ENCODE measurements at places on chromosomes 2 and 18. TPM values are rescaled to one million over a fixed set of nuclear protein-coding genes. Genes with fewer than 3 reads are reported as not detected.

DNA sequence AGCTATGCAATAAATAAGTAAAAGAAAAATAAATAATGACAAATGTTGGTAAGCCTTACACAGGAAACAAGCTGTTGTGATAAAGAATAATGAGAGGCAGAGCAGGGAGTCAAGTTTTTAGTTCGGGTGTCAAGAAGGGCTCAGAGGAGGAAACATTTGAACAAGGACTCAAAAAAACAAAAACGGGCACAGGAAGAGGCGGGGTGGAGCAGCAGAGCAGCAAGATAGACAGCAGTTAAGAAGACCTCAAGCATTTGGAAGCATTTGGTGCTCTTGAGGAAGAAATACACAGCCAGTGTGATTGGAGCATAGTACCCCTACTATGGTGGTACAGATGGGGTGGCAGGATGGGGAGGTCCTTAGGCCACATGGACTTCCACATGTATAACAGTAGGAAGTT, 2.8 kb downstream of the TMEM169 start:
- H3K4me3 ChIP-seq, result no peak overlapping the region
- no peak for DNase-seq
- peaks cover 17% of the 10 kb centered on the region for H3K4me1 ChIP-seq
- H3K36me3 ChIP-seq, result no peaks in the 10 kb centered on the region
- no peak overlapping the region for H3K27ac ChIP-seq
- 0 out of 2 replicates have a peak, but pooled peaks cover 12% of the 10 kb centered on the region for H3K27me3 ChIP-seq

DNA sequence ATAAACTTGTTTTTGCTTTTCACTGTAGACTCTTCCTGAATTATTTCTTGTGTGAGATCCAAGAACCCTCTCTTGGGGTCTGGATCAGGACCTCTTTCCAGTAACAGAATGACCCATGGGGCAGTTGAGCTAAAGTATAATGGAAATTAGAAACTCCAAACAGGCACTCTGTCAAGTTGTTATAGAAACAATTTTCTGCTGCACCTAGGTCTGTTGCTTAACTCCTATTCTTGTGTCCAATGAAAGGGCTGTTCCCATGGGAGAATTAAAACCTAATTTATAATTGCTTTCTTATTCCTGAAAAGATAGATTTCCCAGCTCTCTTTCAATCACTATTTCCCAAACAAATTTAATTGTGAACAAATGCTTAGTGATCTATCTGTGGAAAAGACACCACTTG, 1341.3 kb upstream of the PIK3C3 start:
- no peaks in the 10 kb centered on the region for H3K36me3 ChIP-seq
- no peak overlapping the region for H3K27ac ChIP-seq
- H3K4me3 ChIP-seq, result no peak overlapping the region
- no peaks in the 10 kb centered on the region for H3K4me1 ChIP-seq

Gene TTL
- total RNA-seq, result 25.4 TPM

- no peaks in the 10 kb centered on the region for H3K27me3 ChIP-seq
- no peak overlapping the region for H3K4me3 ChIP-seq
- no peak overlapping the region for H3K27ac ChIP-seq
- no peak for DNase-seq
These were observed 46.8 kb downstream of the RNF138 start for GRCh38 chr18:32138332-32138982.

DNA sequence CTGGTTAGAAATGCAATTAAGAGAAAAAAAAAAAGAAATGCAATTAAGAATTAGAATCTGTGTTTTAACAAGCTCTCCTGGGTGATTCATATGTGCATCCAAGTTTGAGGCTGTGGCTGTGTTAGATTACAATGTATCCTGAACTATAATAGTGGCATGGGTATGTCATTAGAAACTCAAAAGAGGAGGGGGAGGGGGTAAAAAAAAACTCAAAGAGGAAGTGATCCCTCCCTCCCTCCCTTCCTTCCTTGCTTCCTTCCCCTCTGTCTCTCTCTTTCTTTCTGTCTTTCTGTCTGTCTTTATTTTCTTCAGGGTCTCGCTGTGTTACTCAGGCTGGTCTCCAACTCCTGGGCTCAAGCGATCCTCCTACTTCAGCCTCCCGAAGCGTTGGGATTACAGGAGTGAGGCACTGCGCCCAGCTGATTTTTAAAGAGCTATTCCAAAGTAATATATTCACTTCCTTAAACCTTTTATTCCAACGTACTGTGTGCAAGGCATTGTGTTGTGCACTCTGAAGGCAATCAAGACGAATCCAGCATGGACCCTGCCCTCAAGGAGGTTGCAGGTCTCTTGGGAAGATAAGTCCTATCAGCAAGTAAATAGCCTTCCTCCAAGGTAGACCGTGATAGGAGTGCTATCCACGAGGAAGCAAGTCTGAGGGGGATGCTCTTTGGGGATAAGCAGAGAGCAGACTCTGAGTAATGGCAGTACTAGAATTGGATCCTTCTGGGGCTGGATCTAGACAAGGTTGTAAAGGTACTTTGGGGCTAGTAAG, 35.9 kb upstream of the MCFD2 start:
- H3K27ac ChIP-seq, result no peak overlapping the region
- H3K36me3 ChIP-seq, result peaks cover 12% of the 10 kb centered on the region
- no peaks in the 10 kb centered on the region for H3K27me3 ChIP-seq
- DNase-seq, result no peak
- H3K4me1 ChIP-seq, result peaks cover 35% of the 10 kb centered on the region

DNA sequence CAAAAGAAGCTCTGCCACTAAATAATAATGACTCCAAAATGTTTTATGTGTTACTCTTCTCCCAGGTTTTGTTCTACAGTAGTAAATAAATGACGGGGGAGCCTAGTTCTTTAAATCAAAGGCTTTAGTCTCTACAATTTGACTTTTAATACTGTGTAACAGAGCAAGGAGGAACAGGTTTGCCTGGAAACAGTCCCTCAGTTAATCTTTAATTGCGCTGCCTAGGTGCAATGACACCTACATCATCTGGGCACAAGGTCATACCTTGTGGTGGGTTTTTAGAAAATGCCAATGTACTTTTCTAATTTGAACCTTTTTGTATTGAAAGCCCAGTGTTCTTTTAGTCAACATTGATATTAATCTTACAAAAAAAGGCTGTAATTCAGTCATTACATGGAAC, 287.3 kb upstream of the SETBP1 start:
- no peak overlapping the region for H3K4me3 ChIP-seq
- no peaks in the 10 kb centered on the region for H3K27me3 ChIP-seq
- no peak overlapping the region for H3K27ac ChIP-seq
- peaks cover 11% of the 10 kb centered on the region for H3K4me1 ChIP-seq

Gene CCL20
- not detected for total RNA-seq

DNA sequence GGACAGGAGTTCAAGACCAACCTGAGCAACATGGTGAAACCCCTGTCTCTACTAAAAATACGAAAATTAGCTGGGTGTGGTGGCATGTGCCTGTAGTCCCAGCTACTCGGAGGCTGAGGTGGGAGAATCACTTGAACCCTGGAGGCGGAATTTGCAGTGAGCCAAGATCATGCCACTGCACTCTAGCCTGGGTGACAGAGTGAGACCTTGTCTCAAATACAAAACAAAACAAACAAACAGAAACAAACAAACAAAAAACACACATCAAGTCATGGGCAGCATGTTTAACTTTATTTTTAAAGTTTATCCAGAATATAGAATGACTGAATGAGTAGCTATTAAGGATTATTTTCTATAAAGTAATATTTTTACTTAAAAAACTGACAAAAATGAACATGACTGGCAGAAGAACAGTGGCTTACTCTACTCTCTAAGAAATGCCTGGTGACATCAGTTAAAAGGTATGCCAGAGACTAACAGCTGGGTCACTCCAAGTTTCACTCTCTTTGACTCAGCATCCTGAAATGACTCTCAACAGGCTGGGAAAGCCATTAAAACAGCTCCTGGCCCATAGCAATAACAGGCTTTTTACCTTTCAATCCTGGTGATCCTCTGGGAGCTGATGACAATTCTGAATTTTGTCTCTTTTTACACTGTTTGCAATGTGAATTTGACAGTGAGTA, 281.6 kb upstream of the STON1 start:
- H3K4me1 ChIP-seq, result peaks cover 18% of the 10 kb centered on the region
- H3K27me3 ChIP-seq, result no peaks in the 10 kb centered on the region
- H3K27ac ChIP-seq, result peak overlapping the region; percentile 65
- H3K36me3 ChIP-seq, result no peaks in the 10 kb centered on the region
- peak; percentile 87 for DNase-seq

GRCh38 chr2:65369574-65369973, 62.8 kb downstream of the SPRED2 start:
- no peak for DNase-seq

GRCh38 chr18:37289423-37289822, 276.2 kb downstream of the CELF4 start:
- no peak for DNase-seq
- H3K36me3 ChIP-seq, result no peaks in the 10 kb centered on the region
- H3K4me3 ChIP-seq, result no peak overlapping the region
- no peaks in the 10 kb centered on the region for H3K27me3 ChIP-seq

Gene FOXD4L1
- 0.43 TPM for total RNA-seq

DNA sequence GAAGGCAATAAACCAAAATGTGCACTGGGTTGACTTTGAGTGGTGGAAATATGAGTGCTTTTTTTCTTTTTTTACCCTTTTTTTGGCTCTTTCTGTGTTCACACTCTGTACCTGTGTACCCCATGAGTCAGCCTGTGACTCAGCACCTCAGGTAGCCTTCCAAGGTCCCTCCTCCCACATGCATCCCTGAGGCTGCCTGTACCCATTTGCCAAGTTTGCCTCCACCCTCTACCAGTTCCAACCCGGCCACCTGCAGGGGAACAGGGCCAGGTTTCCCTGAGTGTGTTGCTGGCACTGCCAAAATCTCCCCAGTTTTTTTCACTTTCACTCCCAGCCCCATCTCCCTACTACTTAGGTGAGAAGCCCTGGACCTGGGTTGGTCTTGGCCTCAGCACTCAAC, 14.0 kb downstream of the CXCR1 start:
- peaks cover 13% of the 10 kb centered on the region for H3K4me1 ChIP-seq
- no peaks in the 10 kb centered on the region for H3K27me3 ChIP-seq
- peak; percentile 66 for DNase-seq
- H3K36me3 ChIP-seq, result no peaks in the 10 kb centered on the region
- H3K4me3 ChIP-seq, result no peak overlapping the region
- no peak overlapping the region for H3K27ac ChIP-seq

- peaks cover 33% of the 10 kb centered on the region for H3K27me3 ChIP-seq
- no peak overlapping the region for H3K4me3 ChIP-seq
These were observed 5.3 kb downstream of the APOB start for GRCh38 chr2:21038403-21039073.

GRCh38 chr2:216773072-216773471, 77.7 kb upstream of the IGFBP5 start:
- H3K36me3 ChIP-seq, result no peaks in the 10 kb centered on the region
- no peaks in the 10 kb centered on the region for H3K27me3 ChIP-seq
- H3K4me3 ChIP-seq, result no peak overlapping the region
- H3K27ac ChIP-seq, result no peak overlapping the region
- DNase-seq, result no peak

DNA sequence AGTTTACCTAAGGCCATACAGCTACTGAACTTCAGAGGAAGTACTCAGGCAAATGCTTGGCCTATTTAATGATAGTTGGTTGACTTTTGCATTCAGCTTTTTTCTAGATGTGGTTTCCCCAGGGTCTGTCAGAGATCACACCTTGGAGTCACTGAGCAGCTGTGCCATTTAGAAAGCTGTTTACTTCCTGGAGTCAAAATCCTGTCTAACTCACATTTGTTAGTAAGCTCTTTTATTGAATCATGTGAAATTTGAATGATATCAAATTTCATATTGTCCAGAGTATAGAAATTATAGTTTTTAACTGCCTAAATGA, 7.6 kb upstream of the TRIB2 start:
- H3K27ac ChIP-seq, result 0 out of 2 replicates have a peak overlapping the region, but pooled peaks have one; percentile 1
- no peaks in the 10 kb centered on the region for H3K27me3 ChIP-seq
- peaks cover 35% of the 10 kb centered on the region for H3K4me1 ChIP-seq
- DNase-seq, result no peak
- H3K36me3 ChIP-seq, result no peaks in the 10 kb centered on the region

DNA sequence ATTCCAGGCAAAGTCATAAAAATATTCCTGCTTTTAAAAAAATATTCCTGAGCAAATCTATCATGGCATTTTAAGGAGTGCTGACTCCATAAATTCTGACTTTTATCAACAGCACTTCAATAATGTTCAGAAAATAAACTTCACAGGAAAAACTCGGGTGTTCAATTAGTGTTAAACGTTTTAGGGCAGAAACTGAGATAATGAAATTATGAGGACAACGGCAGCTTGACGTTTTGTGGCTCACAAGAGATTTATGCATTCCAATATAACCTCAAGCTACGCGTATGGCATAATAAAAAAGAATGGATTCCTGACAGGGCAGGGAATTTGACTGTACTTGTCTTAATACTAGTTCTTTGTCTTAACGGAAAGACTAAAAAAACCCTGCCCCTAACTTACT, 133.2 kb downstream of the ICOS start:
- no peak for DNase-seq
- H3K36me3 ChIP-seq, result no peaks in the 10 kb centered on the region
- H3K4me1 ChIP-seq, result no peaks in the 10 kb centered on the region
- H3K27me3 ChIP-seq, result peaks cover 22% of the 10 kb centered on the region
- no peak overlapping the region for H3K27ac ChIP-seq

GRCh38 chr2:111695441-111696007, 188.5 kb downstream of the ANAPC1 start:
- H3K4me1 ChIP-seq, result peaks cover 26% of the 10 kb centered on the region
- no peaks in the 10 kb centered on the region for H3K27me3 ChIP-seq
- H3K27ac ChIP-seq, result no peak overlapping the region
- no peak for DNase-seq
- H3K36me3 ChIP-seq, result no peaks in the 10 kb centered on the region

GRCh38 chr18:8800445-8800844, 95.1 kb downstream of the MTCL1 start:
- peak; percentile 79 for DNase-seq
- H3K4me3 ChIP-seq, result peak overlapping the region; percentile 41
- H3K27ac ChIP-seq, result peak overlapping the region; percentile 97

Measured in PC-9 (cell line).